ENCODE measurements at places on chromosomes 7 and 10.

DNA sequence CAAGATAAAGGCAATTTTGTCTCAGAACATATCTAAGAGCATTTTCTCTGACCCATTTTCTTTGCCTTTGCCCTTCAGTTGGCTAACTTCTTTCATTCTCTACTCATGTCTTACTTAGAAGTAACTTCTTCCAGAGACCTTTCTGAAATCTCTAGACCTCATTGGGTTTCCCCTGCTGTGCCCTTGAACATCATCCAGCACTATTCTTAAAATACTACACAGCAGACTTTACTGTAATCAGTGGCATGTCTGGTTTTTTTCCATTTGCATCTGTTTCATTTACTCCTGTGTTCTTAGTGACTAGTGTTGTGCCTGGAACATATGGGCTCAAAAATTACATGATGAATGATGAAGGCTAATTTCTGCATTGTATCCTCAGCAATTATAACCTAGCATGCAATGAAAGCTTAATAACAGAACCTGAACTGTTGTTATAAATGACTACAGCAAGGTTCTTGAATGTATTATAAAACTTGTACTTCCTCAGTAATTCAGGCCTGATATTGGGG lies 301.9 kb downstream of the CDK14 start:
- DNase-seq: no peak

DNA sequence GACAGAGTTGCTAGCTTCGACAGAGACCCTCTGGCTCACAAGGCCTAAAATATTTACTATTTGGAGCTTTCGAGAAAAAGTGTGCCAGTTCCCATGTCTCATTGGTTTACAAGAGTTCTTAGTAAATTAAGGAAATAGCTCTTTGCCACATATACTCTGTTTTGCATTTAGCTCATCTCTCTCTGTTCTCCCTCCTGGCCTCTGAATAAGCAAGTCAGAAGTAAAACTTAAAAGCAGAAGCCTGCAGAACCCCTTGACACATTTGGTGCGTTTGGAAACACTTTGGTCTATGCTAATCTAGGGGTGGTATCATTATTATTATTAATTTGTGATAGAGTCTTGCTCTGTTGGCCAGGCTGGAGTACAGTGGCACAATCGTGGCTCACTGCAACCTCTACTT lies 6.4 kb downstream of the CARD11 start:
- no peak for DNase-seq

DNA sequence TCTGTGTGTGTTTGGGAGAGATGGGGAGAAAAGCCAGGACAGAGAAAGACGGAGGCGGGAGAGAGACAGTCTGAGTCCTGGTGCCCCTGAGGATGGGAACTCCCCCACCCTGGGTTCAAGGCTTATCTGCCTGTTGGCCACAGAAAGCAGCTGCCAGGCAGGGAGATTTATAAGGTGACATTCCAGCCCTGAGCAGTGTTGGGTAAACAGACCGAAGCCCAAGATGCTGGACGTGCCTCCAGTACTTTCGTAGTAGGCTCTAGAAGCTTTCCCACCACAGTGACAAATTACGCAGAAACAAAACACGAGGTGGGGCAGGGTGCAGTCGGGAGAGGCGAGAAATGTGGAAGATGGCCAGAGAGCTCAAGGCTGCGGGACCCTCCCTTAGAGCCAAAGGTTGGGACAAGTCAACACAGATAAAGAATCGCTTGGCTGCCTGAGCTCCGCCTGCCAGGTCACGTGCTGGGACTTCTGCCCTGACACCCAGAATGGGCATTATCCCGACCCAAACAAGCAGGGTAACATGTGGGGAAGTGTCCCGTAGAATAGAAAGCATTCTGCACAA lies 41.1 kb downstream of the CCDC3 start:
- DNase-seq: no peak

DNA sequence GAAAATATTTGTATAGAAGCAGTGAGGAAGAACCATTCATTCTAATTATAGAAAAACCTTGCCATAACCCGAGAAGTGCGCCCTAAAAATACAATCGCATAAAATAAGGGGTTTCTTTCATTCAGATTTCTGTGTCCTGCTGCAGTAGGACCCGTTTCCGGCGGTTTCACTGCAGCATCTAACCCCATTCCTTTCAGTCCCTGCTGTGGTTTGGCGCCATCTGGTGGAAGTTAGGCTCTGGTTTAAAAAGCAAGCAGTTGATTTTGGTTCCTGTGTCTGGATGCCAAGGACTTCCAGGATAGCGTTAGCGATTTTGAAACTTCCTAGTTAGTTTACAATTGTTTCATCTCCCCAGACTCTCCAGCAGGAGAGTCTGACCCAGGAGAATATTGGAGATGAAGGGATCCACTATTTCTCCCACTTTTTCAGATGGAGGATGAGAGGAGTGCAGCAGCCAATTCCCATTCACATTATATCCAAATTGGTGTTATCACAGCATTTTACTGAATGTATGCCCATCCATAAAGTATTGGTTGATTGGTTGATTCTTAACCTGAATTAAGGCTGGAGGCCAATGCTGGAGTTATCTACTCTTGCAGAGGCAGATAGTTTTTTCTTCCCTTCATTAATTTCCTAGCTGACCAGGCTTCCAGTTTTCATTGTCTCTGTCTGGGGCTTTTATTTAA lies 128.8 kb upstream of the CACNA2D1 start:
- DNase-seq: peak; percentile 12

DNA sequence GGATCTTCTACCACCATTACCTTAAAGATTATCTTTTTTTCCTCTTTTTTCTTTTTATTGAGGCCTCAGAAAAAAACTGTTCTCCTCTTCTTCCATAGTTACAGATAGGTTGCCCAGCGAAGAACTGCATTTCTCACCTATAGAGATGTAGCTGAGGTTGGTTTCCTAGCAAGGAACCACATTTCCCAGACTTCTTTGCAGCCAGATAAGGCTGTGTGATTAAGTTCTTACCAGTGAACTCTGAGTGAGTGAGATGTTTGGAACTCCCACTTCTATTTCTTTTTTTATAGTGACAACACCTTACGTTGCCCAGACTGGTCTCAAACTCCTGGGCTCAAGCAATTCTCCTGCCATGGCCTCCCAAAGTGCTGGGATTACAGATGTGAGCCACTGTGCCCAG lies 5.9 kb upstream of the MCMBP start:
- no peak for DNase-seq

DNA sequence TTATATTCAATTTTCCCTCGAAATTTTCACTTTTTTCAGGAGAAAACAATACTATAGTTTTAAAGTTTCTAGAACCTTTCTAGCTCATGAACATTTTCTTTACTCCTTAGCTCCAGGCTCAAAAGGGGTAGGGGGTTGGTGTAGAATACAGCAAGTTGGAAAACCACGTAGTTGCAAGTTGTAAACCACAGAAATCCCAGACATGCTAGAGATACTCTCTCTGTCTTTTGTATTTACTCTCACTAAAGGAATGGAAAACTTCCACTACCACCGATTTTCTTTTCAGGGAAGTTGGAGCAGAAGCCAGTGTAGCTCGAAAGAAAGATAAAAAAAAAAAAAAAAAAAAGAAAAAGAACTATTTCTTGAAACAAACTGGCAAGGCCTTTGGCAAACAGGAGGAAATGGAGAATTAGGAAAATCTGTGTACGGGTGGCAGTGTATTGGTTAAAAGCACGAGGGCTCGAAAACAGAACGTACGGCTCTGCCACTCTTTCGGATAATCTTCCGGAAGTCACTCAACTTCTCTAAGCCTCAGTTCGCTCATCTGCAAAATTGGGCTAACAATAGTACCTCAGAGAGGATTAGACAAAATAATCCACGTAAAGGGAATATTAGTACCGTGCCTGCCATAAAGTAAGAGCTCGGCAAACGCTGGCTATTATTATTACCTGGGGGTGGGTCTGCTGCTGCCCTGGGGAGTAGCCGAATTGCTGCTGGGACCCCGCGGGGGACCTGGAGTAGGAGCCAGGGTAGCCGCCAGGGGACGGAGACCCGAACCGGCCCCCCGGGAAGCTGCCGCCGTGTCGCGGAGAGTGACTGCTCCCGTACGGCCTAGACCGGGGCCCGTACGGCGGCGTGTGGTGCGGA lies 628 bp downstream of the MPLKIP start:
- no peak for DNase-seq

- no peak for DNase-seq
Measured at GRCh38 chr10:42513921-42514320, 124.4 kb downstream of the ZNF33B start.

GRCh38 chr10:88147000-88147798 lies 283.8 kb downstream of the PTEN start:
- DNase-seq: no peak

DNA sequence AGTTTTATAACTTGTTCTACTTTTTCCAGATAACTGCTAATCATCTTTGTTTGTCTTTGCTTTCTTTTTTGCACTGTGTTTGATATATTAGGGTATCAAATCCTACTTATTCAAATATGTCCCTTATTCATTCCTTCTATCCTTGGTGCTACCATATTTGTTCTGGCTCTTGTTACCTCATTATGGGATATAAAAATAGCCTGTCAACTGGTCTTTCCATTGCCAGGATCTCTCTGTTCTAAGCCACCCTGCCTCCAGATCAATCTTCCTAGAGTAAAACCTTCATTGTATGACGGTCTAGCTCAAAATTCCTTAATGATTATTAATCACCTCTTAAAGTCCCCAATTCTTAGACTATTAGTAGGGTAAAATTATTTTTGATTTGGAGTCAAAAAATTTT lies 25.2 kb downstream of the MET start:
- DNase-seq: no peak

- no peak for DNase-seq
Measured at GRCh38 chr7:2730846-2731770, 43.1 kb downstream of the AMZ1 start.

GRCh38 chr10:75263806-75264205 lies 28.0 kb upstream of the COMTD1 start:
- DNase-seq: no peak

DNA sequence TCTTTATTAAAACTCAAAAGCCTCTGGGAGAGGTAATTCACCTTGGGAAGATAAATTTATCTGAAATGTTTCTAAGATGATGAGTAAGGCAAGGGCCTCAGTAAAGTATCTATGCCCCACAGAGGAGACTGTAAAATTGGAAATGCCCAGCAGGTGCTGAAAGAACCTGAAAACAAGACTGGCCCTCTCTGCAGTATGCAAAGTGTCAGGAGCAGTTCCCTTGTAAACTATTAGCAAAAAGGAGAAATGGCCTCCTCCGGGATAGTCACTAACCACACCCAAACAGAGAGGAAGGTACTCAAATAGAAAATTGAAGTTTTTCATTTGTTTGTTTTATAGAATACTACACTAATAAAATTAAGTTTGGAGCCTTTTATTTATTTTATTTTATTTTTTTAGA lies 81.2 kb downstream of the FZD1 start:
- no peak for DNase-seq

DNA sequence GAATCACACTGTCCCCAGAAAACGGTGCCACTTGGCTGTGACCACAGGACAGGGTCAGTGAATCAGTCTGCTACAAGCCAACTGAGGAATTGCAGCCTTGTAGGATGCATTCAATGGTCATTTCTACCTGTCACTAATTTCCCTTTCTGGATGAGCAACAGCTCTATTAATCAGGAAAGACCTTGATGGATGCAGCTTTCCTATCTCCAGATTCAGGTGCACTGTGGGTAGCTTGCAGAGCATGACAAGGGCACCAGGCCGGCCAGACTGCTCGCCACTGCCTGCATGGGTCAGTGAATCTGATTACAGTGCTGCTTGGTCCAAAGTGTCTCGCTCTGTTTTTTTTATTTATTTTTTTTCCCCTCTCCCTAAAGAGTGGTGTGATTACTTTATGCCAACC lies 506.8 kb upstream of the AUTS2 start:
- DNase-seq: no peak

DNA sequence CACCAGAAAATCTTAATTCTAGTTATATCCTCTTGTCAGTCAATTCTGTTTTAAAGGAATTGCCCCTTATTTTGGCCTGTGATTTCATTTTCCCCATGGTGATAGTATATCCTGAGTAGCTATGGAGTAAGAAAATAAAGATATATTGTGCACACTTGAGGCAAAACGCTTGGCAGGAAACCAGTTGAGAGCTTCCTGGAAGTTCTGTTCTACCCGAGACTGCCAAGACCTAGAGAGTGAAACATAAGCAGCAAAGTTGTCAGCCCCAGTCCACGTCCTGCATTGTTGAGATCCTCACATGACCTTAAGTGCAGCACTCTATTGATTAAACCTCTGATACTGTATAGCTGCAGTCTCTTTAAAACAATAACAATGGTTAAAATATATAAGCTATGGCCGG lies 235.2 kb downstream of the CDC14C start:
- DNase-seq: no peak

DNA sequence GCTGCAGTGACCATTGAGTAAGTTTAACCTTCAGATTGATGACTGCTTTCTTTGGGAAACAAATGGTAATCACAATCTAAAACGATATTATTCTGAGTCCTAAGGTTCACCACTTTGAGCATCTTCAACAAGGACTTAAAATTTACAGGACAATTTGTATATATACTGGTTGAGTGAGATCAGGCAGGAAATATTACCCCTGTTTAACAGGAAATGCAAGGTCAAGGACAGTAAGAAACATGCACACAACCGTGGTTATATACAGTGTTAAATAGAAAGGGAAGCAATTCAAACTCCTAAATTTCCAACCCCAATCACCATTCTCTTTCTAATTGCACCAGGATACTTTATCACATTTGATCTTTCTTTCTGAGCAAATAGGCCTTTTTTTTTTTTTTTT lies 96.1 kb downstream of the ZNF277 start:
- DNase-seq: no peak

- DNase-seq: no peak
Measured at GRCh38 chr10:74827694-74828093, 1.3 kb downstream of the KAT6B start.

GRCh38 chr10:89343089-89343767 lies 15.4 kb downstream of the IFIT3 start:
- no peak for DNase-seq

DNA sequence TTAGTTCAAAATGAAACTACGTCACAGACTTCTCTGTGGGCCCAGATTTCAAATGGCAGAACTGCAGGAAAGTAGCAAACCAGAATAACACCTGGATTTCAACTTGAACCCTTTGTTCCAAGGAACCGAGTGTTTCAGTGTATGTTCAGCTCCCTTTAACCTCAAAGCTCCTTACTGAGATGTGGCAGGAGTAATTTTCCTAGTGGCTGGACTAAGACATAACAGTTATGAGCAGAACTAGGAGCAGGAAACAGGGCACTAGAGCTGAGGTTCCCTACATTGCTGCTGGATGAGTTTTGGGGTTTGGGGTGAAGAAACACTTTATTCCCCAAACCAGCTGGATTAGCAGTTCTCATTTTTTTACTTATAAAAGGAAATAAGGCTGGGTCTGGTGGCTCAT lies 50.1 kb downstream of the NSUN6 start:
- no peak for DNase-seq

- DNase-seq: no peak
Measured at GRCh38 chr10:110778211-110778610, 93.5 kb upstream of the PDCD4 start.

GRCh38 chr7:142002179-142002578 lies 6.5 kb downstream of the MGAM start:
- DNase-seq: no peak

GRCh38 chr7:36526863-36527548 lies 137.3 kb downstream of the ANLN start:
- DNase-seq: peak; percentile 17

All from GM18507 (cell line).